ENCODE measurements at places on chromosomes 16 and 17. TPM values are rescaled to one million over a fixed set of nuclear protein-coding genes. Genes with fewer than 3 reads are reported as not detected.

SDR42E2 gene
- total RNA-seq: under 0.01 TPM

KRTAP9-8 gene
- total RNA-seq: not detected

SLC35G6 gene
- total RNA-seq: not detected

UNC45B gene
- not detected for total RNA-seq

CLEC19A gene
- total RNA-seq: not detected

C1QBP gene
- total RNA-seq: 207 TPM

PRAC2 gene
- 0.46 TPM for total RNA-seq

RAB11FIP4 gene
- total RNA-seq: 0.74 TPM

PDF gene
- 7.1 TPM for total RNA-seq

GPRC5C gene
- 10.7 TPM for total RNA-seq

MRPL12 gene
- total RNA-seq: 5.4 TPM

NUPR1 gene
- 32.5 TPM for total RNA-seq

NR1D1 gene
- 0.85 TPM for total RNA-seq

C17orf78 gene
- not detected for total RNA-seq

SKAP1 gene
- total RNA-seq: not detected

SP6 gene
- under 0.01 TPM for total RNA-seq

FA2H gene
- not detected for total RNA-seq

GJC1 gene
- 7.1 TPM for total RNA-seq

SNRNP25 gene
- total RNA-seq: 34.6 TPM

KRTAP4-9 gene
- not detected for total RNA-seq

HOXB13 gene
- 0.74 TPM for total RNA-seq

FADS6 gene
- not detected for total RNA-seq

HS3ST2 gene
- total RNA-seq: not detected

PSMC3IP gene
- 2.0 TPM for total RNA-seq

TAC4 gene
- total RNA-seq: not detected

HOXB6 gene
- 0.09 TPM for total RNA-seq

KLHL10 gene
- 0.43 TPM for total RNA-seq

CBX4 gene
- total RNA-seq: 9.8 TPM

KRT14 gene
- 0.14 TPM for total RNA-seq

All from smooth muscle cell of bladder (primary cell).